ENCODE measurements at places on chromosomes 3 and 15.
A peak's percentile ranks its signal among the peaks of the same experiment; 100 is the strongest.

DNA sequence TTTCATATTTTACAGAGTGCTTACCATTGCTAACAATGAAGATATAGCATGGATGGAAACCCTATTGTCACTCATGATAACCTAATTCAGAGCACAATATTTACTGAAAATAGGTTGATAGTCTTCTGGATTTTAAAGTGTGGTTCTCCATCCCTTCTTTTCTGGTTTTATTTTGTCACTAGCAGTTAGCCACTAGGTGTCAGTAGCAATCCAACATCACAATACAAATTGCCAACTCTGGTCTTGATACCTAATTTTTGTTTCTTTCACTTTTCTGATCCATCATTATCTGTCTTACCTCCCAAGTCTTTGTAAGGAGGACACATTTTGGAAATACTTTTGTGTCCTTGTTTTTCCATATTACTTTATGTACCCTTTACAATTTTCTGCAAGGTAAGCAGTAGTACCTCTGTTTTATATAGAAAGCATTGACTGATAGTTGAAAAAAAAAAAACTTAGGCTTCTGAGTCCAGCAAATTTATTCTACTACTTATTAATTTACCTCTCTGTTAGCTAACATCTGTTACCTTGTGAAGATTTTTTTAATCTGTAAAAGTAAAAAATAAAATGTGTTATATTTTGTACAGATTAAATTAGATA, 28.3 kb upstream of the CRYBG3 start:
- DNase-seq: peak; percentile 85

GRCh38 chr3:187590861-187591576, 79.2 kb downstream of the SST start:
- DNase-seq: no peak

DNA sequence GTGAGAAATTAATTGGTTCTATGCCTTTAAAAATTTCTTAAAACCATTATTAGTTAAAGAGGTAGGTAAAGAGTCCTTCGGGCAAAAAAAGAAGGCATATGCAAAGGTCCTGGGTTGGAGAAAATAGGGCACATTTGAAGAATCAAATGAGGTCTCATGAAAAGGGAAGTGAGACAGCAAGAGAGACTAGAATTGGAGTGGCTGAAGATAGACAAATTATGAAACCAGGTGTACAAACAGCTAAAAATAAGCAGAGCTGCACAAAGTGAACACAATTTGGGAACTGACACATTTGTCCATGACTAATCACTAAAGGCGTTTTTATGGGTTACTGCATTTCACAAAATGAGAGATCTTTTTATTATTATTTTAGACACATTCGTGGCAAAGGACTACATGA, 581.2 kb downstream of the PYDC2 start:
- no peak for DNase-seq

- peak; percentile 85 for DNase-seq
These were observed 89.5 kb upstream of the CHD2 start for GRCh38 chr15:92810418-92811138.

DNA sequence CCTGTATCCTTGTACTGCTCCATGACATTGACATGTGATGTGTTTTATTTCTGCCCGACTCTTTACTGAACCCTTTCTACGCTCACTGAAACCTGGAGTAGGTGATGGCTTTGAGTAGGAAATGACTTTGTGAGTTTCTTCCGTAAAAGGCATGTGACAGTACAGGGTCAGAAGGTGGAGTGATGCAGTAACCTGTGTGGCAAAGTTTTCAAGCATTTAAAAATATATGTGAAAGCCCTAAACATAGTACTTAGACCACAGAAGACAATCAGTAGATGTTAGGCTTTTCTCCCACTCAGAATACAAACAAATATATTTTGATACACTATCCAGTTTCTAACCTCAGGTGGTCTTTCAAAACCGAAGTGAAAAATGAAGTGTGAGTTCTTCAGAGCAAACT, 31.3 kb upstream of the SACM1L start:
- DNase-seq: no peak

GRCh38 chr3:175851541-175851940, 992.4 kb downstream of the NAALADL2 start:
- peak; percentile 49 for DNase-seq

GRCh38 chr15:58361273-58361759, 70.5 kb upstream of the LIPC start:
- peak; percentile 58 for DNase-seq

- no peak for DNase-seq
These were observed 90.6 kb downstream of the SEMA5B start for GRCh38 chr3:122936986-122937385.

DNA sequence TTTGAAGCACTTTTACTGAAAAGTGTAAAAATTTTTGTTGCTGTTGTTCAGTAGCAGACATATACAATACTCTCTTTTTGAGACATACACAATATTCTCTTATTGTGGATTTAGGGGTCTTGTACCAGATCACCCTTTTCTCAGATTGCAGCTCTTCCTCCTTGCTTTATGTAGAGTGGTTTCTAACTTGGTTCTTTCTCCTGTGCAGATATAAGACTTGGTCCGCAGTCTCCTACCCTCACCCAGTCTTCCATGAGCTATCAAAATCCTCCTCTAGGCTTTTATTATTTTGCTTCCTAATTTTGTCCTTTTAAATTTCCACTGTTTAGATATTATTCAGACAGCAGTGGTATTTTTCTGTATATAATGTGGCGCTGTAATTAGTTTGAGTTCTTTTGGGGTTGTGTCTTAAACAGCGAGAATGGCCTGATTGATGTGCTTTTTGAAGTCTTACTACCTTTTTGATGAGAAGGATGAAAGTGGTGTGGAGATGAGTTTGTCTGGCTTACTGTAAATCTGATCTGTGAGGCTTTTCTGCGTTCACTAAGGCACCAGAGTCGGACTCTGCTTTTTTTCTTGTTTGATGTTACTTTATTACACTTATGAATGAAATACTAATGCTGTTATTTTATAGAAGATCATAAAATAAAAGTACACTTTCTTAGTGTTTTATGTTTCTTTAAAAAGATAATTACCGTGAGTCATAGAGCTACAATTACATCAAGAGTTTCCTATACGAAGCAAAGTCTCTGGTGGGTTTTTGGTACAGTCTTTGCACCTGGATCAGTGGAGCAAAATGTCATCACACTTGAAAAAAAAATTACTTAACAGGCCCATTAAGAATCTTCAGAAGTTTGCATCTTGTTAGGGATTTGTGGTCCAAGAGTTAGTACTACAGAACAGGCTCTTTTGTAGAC, 27.8 kb downstream of the FNDC3B start:
- DNase-seq: no peak

DNA sequence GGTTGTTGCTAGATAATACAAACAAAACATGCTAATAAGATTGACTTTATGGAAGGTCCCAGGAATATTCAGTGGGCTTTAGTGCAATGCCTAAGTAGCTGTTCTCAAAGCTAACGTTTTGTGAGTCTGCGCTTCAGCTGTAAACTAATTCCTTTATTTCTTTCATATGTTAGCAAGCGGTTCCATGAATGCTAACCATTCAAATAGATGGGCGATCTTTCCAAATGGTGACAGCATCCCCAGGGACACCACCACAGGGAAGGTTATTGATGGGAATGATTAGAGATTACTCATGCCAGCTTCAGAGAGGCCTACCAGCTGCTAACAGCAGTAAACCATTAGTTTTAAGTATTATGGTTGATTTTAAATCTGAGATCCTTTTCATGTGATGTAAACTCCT, 405.7 kb upstream of the MCTP2 start:
- peak; percentile 73 for DNase-seq

- DNase-seq: no peak
These were observed 58.0 kb downstream of the CHD2 start for GRCh38 chr15:92958105-92958504.

- DNase-seq: no peak
These were observed 27.3 kb downstream of the NPTN start for GRCh38 chr15:73605759-73606436.
